ENCODE measurements at places on chromosomes 3 and 15.
A peak's percentile ranks its signal among the peaks of the same experiment; 100 is the strongest.

DNA sequence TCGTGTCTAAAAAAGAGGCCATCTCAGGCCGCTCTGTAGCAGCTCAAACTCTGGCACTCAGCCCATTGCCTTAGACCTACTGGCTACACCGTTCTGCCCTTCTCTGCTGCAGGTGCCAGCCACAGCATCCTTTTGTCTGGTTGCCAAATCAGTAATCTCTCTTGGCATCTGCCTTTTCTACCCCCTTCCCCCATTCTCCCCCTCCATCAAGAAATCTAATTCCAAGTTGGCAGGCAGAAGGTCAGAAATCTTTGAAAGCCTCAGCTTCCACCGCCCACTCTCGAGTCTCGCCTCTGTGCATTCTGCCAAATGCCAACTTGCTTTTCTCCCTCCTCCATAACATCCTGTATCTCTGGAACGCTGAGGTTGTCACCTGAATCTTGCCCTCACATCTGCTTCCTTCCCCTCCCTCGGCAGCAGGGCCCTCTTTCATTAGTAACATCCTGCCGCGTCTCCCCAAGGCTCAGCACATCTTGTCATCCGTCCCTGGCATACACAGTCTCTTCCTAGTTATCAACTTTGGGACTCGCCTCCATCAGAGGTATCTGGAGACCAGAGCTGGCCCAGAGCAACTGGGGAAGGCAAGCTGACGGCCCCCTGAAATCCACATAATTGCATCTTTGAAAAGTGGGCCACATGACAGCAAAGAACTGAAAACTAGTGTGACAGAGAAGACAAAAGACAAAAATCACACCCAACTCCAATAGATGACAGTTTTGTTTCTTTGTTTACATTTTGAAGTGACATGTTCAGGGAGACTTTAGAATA is 312.0 kb upstream of the CCDC54 start:
- DNase-seq = no peak

- DNase-seq = no peak
Observed at GRCh38 chr15:65372787-65373067, 5.1 kb downstream of the IGDCC3 start.

- no peak for DNase-seq
Observed at GRCh38 chr3:58120075-58120812, 90.5 kb downstream of the DNASE1L3 start.

- DNase-seq = no peak
Observed at GRCh38 chr3:94525043-94525442, 462.2 kb downstream of the NSUN3 start.

DNA sequence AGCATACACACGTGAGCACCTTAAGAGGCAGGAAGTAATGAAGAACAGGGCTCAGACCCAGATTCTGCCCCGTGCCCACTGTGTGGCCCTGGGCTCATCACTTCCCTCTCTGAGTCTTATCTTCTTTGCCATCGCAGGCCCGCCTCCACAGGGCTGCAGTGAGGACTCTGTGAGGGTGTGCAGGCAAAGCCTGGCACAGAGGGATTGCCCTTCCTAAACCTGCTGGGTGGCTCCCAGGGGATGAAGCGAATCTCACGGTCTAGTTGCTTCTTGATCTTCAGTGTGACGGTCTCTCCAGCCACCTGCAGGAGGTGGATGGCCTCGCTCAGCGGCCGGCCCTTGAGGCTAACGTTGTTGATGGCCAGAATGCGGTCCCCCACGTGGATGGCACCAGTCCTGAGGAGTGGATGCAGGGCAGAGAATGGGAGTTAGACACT is 32.8 kb downstream of the GRIP2 start:
- no peak for DNase-seq

GRCh38 chr3:133884887-133885711 is 10.6 kb downstream of the RAB6B start:
- DNase-seq = no peak

GRCh38 chr3:14261229-14261628 is 82.6 kb downstream of the LSM3 start:
- DNase-seq = peak; percentile 72

DNA sequence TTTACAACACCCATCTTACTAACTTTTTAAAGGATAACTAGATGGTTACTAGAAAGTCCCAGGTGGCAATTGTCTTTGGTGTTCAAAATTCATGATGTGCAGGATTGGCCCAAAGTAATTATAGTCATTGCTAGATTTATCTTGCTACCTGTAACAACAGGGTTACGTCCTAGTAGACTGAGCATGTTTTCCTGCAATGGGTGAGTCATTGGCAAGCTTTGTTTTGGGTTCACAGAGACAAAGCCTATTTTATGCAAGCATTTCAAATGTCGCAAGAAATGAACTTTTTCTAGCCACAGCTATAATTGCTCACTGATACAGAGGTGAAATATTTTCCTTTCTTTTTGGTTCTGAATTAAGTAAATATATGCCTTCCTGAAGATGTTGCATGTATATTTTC is 267.6 kb downstream of the AGBL1 start:
- DNase-seq = no peak

- no peak for DNase-seq
Observed at GRCh38 chr3:44862226-44862637, 520 bp downstream of the TMEM42 start.

- DNase-seq = no peak
Observed at GRCh38 chr3:156150434-156151066, 30.2 kb downstream of the KCNAB1 start.

DNA sequence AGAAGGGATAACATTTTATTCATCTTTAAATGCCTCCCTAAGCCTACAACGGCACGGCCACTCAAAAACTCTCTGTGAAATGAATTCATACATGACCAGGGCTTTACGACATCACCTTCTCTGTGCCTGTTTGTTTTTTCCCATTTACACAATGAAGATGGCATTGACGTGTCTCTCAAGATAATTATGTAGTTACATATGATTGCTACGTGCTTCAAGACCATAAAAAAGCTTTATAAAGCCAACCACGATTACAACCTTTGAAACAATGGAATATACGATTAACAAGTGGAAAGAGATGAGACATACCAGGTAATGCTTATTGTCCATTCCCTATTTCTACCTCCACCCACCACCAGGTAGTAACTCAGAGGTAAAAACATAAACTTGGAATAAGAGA is 168.4 kb downstream of the P3H2 start:
- DNase-seq = no peak

- DNase-seq = no peak
Observed at GRCh38 chr3:190132371-190132770, 11.7 kb upstream of the P3H2 start.

DNA sequence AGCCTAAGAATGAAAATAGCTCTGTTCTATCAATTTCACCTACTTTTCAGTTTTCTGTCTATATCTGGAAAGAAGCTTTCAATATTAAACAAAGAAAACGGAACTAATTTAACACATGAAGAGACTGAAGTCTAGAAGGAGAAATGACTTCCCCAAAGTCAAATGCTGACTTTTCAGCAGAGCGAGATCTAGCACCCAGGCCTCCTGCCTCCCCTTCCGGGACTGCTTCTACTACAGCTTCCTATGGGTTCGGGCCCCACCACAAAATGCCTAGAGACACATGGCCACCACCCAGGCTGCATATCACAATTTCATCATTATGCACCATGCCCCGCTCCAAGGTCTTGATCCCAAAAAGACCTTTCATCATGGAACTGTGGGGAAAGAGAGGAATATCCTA is 104.5 kb downstream of the SST start:
- no peak for DNase-seq

GRCh38 chr3:49602877-49603411 is 48.7 kb downstream of the BSN start:
- DNase-seq = peak; percentile 19

DNA sequence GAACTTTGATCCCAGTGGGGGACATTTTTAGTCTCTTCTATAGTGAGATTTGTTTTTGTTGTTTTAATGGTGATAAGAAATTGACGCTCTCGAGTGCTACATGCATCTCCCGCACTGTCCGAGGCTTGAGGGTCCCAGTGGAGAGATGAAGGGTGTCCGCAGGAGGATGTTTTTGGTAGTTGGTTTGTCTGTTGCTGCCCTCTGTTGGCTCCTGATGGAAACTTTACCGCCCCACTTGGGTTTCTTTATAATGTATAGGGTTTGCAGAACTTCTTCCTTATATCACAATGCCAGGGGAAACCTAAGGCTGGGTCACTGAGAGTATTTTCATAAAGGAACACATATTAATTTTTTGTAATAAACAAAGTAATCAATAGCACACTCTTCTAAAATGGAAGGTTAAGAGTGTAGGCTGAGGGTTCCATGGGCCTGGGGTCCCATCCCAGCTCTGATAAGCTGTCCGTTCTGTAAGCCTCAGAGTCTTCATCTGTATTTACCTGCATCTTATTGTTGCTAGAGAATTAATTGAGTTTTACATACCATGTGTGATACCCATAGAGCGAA is 185.3 kb upstream of the FEZF2 start:
- no peak for DNase-seq

- DNase-seq = no peak
Observed at GRCh38 chr3:194727435-194728128, 41.9 kb downstream of the FAM43A start.

DNA sequence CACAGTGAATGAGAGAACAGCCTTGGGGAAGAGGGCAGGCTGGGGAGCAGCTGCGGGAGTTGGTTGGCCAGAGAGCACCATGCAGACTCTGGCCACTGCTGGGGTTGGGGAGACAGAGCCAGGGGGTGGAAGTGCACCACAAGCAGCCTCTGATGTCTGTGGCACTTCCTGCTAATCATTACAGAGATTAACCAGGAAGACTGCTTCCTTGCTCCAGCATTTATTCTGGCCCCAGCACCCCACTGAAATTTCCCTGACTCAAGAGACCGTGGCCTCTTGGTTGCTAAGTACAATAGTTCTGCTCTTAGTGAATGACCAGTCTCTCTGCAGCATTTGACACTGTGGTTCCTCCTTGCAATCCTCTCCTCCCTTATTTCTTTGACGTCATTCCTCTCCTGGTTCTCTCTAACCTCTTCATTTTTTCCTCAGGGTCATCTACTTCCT is 266.2 kb upstream of the ROPN1 start:
- DNase-seq = no peak

DNA sequence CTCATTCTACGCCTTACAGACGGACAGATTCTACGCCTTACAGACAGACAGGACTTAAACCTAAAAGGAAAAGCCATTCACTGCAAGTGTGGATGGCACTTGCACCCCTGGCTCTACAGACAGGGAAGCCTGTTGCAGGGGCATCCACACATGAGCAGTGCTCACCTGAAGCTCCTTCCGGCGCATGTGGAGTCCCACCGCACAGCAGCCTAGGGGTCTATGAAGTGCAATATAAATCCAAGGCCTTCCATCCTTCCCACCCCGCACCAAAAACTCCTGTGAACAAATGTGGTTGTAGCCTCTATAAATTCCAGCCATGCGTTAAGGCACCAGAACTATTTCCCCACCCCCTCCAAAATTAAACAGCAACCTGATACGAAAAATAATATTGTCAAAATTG is 121.3 kb downstream of the LRIG1 start:
- DNase-seq = no peak

- DNase-seq = no peak
Observed at GRCh38 chr15:65222891-65223290, 11.6 kb upstream of the CILP start.

GRCh38 chr15:68700455-68701123 is 120.1 kb downstream of the ANP32A start:
- no peak for DNase-seq

GRCh38 chr3:52781741-52782140 is 4.3 kb downstream of the ITIH1 start:
- DNase-seq = no peak

DNA sequence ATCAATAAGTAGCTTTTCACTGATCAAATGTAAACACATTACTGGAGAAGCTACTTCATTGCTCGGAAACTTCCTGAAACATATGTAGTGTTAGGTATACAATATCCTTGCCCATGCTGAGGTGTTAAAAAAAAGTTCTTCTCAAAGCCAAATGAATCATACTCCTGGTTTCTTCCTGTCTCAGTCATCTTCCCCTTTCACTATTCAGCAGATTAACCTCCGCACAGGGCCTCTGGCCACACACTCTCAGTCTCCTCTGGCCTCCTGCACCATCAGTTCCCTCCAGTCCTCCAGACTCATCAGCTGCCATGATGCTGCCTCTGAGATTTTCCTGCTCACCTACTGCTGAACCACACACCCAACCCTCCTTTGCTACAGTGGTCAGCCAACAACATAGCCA is 70.5 kb upstream of the BOC start:
- DNase-seq = no peak

DNA sequence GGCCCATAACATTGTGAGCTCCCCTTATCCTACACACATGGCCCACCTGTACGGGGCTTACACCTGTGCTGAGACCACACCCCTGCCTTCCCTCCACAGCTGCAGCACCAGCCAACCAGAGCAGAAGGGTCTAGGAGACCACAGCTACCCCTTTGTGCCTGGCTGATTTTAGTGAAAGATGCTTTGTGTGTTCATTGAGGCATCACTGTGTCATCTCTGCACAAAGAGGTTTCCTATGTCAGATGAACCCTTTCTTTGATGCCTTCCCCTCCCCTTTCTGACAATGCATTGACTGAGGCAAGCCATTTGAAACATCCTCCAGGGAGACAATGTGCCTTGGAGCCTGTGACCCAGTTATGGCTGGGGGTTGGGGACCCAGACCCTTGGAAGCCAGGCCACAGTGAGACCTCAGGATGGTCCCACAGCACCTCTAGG is 54.9 kb upstream of the SLC7A14 start:
- DNase-seq = no peak

- no peak for DNase-seq
Observed at GRCh38 chr3:164883171-164883570, 195.1 kb downstream of the SI start.

GRCh38 chr15:69997813-69998212 is 99.9 kb downstream of the TLE3 start:
- no peak for DNase-seq

DNA sequence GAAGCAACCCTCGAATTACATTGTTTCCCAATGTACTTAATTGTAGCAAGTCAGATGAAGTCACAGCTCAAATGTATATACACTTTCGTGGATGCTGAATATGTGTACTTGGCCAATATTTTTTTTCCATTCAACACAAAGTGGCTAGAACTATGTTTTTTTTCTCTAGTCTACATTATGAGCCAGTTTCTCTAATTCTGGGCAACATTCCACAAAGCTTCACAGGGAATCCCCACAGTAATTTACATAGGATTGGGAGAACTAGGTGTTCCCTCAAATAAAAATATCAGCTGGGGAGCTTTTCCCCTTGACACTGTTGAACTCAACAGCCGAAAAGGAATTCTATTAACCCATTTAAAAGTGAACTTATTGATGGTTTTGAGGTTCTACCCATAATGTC is 493.1 kb downstream of the MECOM start:
- DNase-seq = no peak

Data from stimulated activated CD4-positive, alpha-beta T cell treated with anti-CD3 and anti-CD28 coated beads, TNF-alpha, amount 100 ng/mL, for 24 hours (primary cell).